Sciatic nerve (tissue), 2 donors: ENCODE measurements at places on chromosomes 12 and 14.

- DNase-seq: no peak
Measured at GRCh38 chr12:108120863-108121165, 8.3 kb upstream of the WSCD2 start.

DNA sequence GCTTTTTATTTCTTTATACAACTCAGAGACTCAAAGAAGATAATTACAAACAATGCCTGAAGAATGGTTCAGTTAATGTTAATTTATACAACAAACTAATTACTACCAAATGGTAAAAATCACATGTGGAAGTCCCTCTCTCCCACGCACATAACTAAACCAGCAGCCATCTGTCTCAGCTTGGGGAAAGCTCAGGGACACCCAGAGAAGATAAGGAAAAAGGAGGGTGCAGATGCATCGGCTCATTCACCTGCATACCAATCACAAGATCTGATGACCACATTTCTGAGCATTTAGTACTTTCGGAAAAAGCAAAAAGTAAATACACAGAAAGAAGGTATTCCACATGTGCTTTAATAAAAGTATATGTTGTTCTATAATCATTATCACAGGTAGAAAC lies 136.3 kb downstream of the SOX5 start:
- DNase-seq: no peak

DNA sequence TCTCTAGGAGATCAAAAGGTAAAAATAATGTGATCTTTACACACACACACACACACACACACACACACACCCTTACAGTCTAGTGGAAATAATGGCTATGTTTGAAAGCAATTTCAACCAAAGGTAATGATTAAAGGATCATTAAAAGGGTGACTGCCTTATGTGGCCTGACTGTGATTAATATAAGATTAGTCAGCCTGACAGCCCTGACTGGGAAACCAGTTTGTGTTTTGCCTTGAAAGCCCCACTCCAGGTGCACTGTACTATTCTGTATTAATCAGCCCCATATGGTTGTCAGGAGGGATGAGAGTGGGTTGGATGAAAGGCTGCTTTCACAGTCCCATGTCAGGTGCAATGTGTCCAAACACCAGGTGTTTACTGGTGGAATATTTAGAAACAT lies 10.5 kb downstream of the RASSF9 start:
- DNase-seq: no peak

- no peak for DNase-seq
Measured at GRCh38 chr14:73502017-73502619, 11.4 kb downstream of the RIOX1 start.

- DNase-seq: peak; percentile 65
Measured at GRCh38 chr14:91509083-91509877, 830 bp downstream of the PPP4R3A start.

DNA sequence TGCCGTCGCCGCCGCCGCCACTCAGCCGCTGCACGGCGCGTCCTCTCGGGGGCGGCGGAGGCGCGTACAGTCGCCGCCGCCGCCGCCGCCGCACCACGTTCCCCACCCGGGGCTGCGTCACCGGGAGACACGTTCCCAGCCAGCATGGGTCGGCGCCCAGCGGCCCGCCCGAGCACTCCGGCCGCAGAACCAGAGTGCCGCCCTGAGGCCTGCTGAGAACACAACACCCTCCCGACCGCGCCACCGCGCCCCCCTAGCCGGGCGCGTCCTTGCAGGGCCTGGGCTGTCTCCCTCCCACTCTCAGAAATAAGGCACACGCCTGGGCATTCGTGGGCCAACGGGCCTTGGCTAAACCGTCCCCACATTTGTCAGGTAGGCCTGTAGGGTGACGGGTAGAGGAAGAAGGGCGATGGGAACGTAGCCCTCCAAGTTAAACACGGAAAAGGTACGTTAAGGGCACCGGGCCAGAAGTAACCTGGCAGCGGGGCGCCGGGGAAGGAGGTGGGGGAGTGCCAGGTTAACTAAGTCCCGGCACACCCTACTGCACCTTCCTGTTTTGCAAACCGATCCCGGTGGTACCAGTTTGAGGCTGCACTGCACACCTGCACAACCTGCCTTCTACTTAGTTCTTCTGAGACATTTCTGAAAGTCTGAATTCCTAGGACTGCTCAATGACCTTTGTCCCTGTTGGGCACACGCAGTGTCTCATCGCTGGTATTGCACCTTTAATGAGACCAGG lies at the start of gene MAP4K5:
MAP4K5 (minus strand) TSS at position 68 of the 739 bp plus-strand sequence. CDS start 520 bp downstream, outside the sequence.
- DNase-seq: peak; percentile 94

DNA sequence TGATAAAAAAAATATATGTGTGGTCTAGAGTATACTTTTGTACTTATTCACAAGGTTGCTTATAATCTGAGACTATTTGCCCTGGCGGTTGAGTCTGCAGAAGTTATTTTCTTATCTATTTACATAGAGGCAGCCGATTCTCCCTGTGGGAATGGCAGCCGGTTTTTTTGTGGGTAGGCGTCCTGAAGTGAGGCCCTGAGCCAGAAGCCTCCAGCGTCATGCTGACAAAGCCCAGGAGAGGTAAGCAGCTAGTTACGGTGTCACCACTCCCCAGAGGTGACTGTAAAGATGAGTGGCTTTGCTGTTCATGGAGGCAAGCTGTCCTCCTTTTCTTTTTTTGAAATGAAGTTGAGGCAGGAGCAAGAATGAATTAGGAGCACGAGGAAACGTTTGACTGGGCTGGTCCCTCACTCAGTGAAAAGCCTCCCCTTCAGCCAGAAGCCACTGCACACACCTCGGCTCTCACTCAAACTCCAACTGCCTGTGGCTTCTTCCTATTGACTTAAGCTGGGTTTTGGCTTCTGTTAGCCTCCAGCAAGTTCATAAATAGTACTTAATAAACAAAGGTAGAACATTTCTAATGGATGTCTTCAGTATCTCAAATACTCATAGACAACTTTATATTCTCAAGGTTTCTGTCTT lies 21.5 kb downstream of the PAX9 start:
- no peak for DNase-seq

- DNase-seq: no peak
Measured at GRCh38 chr12:31300341-31300740, 25.6 kb downstream of the SINHCAF start.

GRCh38 chr14:64610049-64610746 lies 60.4 kb downstream of the PPP1R36 start:
- DNase-seq: no peak

GRCh38 chr12:92402415-92402814 lies 256.8 kb upstream of the BTG1 start:
- DNase-seq: no peak

GRCh38 chr14:32896979-32897697 lies 41.5 kb upstream of the NPAS3 start:
- DNase-seq: no peak

DNA sequence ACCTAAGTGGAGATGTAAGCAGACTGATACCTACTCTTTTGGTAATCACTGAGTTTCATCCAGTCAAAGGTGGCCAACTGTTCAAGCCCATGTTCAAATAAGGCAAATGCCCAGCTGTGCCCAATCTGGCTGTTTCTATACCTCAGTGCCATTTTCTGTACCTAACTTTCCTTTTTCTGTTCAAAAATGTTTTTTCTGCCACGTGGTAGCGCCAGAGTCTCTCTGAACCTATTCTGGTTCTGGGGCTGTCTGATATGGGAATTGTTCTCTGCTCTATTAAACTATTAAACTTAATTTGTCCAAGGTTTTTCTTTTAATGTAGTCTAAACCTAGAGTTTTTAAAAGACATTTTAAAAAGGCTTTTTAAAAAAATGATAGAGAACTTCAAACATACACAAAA lies 391.2 kb downstream of the NOVA1 start:
- DNase-seq: no peak

DNA sequence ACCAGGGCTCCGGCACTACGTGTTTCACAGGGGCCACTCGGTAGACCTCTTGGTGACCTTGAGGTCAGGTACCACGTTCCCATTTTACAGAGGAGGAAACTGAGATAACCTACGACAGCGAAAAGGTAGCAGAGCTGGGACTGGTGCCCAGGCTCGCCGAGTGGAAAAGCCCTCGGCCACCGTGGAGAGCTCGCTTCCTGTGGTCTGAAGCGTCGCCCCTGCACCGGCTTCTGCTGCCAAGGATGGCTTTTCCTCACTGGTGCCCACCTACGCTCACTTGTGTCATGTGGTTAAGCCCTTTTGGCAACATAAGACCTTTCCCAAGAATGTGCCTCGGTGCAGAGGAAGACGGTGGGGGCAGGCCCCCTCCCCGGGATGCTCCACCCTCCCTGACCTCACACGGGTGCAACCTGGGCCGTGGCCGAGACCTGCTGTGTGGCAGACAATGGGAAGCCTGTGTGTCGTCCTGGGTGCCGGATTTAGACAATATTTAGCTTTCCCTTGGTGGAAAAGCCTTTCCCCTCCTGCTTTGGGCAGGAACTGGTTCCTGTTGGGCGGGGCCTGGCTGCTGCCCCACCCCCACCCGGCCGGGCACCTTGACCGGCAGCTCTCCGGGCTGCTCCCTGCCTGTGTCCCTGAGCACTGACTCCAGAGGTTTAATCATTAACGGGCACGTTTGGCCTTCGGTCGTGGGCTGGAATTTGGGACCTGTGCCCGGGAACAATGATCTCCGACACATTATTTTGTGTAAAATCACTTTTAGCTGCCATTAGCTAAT lies 32.4 kb upstream of the PPP1R13B start:
- no peak for DNase-seq

DNA sequence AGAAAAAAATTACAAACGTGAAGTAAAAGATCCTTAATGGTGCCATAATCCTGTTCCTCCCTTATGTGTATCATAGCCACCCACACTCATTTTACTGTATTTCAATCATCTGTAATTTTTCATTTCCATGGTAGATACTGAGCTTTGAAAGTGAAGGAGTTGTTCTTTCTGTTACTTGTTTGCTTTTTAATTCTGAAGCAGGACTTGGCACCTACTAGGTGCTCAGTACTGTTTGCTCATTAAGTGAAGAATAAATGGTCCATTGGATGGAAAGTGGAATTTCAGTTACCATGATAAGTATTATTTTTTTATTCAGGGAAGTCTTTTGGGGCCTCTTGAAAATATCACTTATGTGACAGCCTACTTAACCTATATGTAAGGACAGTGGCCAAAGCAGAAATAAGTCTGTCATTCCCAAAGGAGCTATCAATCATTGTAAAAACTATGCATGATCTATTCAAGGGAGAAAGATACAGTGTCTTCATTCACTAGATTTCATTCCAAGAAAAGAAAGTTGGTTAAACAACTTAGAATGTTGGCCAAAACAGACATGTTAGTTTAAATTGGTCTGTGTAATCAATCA lies 1244.4 kb upstream of the SEL1L start:
- DNase-seq: no peak

DNA sequence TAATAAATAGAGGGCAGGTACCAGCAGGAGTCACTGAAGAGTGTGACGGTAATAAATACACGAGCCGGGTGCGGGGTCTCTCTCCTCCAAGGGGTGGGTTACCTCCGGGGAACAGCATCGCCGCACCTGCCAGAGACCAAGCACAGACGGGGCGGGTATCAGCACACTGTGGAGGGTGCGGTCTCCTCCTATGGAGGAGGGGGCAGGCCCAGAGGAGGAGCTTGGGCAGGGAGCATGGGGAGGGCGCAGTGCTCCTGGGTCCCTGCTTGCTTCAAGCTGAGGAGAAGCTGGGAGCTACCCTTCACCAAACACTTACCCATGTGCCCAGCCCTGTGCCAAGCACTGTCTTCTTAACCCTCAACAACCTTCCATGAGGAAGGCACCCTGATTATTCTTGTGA lies 12.8 kb downstream of the PGF start:
- no peak for DNase-seq

DNA sequence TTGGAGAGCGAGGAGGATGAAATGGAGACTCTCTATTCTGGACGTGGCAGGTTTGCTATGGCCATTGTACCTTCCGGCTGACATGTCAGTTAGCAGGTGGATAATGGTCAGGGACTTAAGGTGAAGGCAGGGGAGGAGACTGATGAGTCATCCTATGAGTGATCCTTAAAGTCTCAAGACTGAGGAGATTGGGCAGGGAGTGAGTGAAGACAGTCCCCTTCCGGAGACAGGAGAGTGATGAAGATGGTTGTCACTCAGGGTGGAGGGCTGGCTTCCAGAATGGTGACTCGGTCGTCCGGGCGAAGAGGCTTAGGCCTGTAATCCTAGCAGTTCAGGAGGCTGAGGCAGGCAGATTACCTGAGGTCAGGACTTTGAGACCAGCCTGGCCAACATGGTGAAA lies 49.8 kb upstream of the CCDC63 start:
- no peak for DNase-seq

DNA sequence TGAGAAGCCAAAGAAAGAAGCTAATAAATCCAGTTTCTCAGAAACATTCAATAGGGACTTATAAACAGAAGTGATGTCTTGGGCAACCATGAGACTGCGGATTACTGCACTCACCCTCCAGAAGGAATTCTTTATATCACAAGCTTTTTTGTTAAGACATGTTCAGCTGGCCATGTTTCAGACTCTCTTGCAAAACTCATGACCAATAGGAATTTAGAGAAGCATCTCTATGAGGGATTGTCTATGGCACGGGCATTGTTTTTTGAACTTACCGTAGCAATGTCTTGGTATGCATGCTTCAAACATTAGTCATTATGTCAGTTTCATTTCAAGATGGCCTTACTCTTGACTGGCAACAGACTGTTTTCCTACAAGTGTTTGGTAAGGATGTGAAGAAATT lies 15.5 kb upstream of the ZNF268 start:
- DNase-seq: no peak

GRCh38 chr14:62885451-62885850 lies 159.8 kb downstream of the KCNH5 start:
- DNase-seq: no peak

- no peak for DNase-seq
Measured at GRCh38 chr12:18967814-18968213, 161.7 kb upstream of the PLEKHA5 start.

- peak; percentile 95 for DNase-seq
Measured at GRCh38 chr14:102437997-102438915, 71.3 kb downstream of the ANKRD9 start.

GRCh38 chr12:101552277-101552676 lies 42.5 kb upstream of the MYBPC1 start:
- DNase-seq: no peak

GRCh38 chr12:122072031-122072970 lies 6.3 kb upstream of the MLXIP start:
- DNase-seq: no peak

DNA sequence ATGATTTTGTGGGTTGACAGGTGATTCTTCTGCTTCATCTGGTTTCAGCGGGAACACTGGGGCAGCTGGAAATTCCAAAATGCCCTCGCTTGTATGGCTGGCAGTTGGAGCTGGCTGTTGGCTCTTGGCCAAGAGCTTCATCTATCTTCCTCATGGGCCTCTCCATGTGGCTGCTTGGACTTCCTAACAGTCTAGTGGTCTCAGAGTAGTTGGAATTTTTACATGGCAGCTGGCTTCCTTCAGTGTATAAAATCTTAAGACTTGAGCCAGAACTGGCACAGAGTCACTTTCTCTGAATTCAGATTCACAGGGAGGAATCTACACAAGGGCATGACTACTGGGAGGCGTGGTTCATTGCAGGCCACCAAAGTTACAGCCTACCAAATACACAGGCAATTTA lies 204.9 kb upstream of the RMST start:
- no peak for DNase-seq

DNA sequence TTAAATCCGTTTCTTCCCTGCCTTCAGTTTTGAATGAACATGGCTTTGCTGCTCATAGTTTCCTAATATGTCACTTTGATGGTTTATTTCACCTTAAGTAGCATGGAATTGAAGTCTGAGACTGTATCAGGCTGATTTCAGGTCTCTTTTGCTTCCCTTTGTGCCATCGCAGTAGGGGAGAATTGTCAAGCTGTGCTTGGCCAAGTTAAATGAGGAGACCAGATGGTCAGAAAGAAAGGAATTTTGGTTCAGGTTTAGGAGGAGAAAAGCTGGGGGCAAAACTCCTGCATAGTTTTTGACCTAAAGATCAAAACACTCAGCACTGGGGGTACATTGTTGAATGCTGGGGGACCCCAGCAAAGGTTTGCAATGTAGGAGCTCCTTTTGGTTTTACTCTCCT lies 398.4 kb downstream of the NUAK1 start:
- no peak for DNase-seq

- DNase-seq: no peak
Measured at GRCh38 chr14:61533513-61534255, 161.6 kb upstream of the HIF1A start.
